ENCODE measurements at places on chromosomes 3 and 15.

DNA sequence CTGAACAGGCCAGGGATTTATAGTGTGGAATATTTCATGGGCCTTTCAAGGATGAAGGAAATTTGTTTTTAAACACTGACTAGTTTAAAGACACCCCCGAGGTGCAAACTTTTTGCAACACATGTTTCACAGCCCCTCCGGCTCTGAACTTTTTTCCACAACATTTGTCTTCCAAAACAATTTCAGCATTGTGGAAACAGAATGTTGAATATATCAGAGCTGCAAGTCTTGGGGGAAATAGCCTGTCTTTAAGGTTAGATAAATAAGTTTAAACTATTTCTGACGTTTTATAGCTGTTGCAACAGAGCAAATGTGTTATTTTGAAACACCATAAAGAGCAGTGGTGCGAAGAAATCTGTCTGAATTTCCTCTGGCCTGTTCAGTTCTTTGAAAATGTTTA, 229.2 kb upstream of the GOLGA6L4 start:
- DNase-seq, result no peak

DNA sequence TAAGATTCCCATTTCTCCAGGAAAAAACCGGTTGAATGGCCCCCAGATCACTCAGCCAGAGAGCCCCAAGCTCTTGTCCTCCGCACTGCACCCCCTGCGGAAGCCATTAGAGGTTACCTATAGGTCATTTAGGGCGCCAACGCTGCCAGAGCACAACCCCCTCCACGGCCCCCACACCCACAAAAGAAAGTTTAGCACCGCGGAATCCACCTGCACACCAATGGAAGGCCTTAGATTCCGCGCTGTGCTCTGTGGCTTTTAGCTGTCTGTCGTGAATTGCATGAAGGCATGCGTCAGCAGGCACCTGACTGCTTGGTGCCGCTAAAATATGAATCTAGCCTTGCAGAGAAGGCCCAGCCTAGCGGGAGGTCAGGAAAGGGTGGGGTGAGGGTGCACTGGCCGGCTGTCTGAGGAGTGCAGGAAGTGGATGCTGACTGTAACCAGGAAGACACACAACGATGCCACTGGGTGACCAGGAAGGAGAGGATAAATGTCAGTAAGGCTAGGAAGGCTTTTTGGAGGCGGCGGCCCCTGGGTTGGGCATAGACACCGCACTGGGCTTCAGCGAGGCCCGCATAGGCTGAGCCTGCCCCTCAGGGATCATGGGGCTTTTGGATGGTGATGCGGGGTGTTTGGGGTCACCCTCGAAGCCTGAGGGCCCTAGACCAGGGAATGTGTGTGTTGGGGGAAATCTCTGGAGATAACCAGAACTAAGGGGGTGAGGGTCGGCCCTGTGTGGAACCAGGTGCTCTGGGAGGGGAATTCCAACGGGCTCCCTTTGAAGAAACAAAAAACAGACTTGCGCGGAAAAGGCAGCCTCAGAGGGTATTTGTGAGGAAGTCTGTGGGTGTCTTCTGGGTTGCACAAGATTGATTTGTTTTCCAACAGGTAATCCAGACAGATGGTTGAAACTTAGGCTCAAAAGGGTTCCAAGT, 976 bp upstream of the NUP210 start:
- no peak for DNase-seq

- DNase-seq, result no peak
Measured at GRCh38 chr3:126067959-126068358, 16.0 kb downstream of the SLC41A3 start.

DNA sequence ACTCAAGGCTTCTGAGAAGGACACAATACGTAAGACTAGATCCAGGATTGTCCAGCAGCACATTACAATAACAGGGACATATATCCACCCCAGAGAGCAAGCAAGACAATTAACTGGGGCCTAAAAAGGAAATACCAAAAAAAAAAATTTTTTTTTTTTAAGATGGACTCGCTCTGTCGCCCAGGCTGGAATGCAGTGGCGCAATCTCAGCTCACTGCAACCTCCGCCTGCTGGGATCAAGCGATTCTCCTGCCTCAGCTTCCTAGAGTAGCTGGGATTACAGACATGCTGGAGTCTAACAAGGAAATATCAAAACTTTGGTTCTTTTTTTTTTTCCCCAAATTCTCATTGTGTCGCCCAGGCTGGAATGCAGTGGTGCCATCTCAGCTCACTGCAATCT, 28.8 kb upstream of the IMPDH2 start:
- no peak for DNase-seq

DNA sequence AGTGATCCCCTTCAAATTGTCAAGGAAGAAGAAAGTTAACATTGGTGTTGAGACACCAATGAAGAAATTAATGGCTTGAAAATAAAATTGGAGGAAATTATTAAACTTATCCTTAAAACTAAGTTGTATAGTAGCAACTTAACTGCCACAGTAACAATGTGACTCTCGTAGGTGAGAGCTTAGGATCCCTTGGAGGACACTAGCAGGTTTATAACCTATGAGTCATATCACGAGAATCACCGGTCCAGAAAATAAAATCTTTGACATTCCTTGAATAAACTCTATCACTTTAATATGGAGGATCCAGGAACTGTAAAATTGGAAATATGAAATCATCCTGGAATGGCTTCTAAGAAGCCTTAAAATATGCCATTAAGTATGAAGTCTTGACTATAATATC, 2.1 kb downstream of the GHSR start:
- no peak for DNase-seq

- no peak for DNase-seq
Measured at GRCh38 chr3:100044369-100044768, 69.9 kb downstream of the FILIP1L start.

DNA sequence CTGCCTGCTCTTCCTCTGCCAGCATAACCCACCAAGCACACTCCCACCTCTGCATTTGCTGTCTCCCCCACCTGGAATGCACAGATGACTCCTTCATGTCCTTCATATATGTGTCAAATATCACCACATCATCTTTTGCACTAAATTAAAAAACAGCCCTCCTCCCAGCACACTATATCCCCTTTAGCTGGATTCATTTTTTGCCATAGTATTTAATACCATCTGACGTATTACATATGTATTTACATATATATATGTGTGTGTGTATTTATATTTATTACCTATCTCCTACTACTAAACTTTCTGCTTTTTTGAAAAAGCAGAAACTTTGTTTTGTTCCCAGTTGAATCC, 29.4 kb upstream of the UBL7 start:
- DNase-seq, result no peak

- no peak for DNase-seq
Measured at GRCh38 chr15:23628612-23629233, 18.9 kb downstream of the MAGEL2 start.

Measured in left lobe of liver (tissue), 2 donors.